ENCODE measurements at places on chromosomes 12 and 14.

- DNase-seq = no peak
These were observed 47.1 kb downstream of the EMP1 start for GRCh38 chr12:13243516-13244070.

DNA sequence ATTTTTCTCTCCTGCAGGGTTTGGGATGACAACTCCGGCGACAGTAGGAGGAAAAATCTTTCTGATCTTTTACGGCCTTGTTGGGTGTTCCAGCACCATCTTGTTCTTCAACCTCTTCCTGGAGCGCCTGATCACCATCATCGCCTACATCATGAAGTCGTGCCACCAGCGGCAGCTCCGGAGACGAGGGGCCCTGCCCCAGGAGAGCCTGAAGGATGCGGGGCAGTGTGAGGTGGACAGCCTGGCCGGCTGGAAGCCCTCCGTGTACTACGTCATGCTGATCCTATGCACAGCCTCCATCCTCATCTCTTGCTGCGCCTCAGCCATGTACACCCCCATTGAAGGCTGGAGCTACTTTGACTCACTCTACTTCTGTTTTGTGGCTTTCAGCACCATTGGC lies 72.3 kb upstream of the PSMC1 start:
- DNase-seq = no peak

GRCh38 chr12:21547437-21547836 lies 21.3 kb downstream of the SPX start:
- DNase-seq = no peak

DNA sequence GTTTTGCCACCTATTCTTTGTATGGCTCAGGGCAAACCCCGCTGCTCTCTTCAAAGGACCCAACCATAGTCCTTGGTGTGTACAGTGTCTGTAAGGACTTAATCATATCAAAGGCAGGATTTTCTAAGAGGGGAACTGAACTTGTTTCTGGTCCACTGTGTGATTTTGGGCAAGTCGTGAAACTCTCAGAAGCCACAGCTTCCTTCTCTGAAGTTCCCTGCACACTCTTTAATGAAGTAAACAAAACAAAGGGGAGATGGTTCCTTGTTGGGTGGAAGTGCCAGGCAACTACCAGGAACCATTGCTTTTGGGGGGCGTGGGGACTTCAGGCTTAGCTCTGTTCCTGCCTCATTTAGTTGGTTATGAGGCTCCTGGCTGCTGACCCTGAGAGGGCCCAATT lies 152.4 kb downstream of the VRK1 start:
- DNase-seq = no peak

- DNase-seq = no peak
These were observed 22.6 kb downstream of the GPHB5 start for GRCh38 chr14:63296060-63296563.

DNA sequence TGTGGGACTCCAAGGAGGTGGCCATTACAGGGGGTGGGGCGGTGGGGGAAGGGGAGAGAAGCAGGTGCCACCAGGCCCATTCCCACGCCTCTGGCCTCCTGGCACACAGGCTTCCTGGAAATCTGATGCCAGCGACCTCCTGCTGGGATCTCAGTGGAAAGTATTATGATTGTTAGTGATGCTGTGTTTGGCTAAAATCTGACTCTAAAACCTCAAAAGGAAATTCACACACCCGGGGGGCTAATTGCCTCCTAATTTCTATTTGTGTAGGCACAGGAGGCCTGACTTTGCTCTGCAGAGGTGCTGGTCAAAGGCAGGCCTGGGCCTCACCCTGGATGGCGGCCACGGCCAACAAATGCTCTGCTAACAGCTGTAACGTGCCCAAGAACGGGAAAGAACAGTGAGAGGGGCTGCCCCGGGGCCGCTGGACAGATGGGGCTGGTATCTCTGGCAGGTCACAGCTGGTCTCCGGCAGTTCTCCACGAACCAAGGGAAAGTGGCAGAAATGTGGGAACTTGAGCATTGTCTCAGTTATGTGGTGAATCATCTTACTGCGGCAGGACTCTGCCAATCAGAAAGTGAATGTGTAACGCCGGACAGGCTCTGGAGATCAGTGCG lies 14.3 kb downstream of the FAM181A start:
- DNase-seq = no peak

DNA sequence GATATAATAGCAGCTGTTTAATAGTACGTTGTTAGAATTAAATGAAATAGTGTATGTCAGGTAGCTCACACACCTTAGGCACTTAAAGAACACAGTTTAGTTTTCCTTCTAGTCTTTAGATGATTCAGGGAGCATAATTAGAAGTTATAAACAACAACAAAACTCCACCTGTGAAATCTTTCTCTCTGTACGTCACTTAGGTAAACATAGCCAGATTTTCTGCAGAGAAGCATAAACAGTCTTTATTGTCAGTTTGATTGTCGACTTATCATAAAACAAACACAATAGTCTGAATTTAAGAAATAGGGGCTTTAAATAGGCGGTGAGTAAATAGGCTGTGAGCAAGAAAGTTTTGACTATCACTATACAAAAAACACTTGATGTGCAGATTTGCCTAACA lies 84.6 kb upstream of the PKP2 start:
- no peak for DNase-seq

DNA sequence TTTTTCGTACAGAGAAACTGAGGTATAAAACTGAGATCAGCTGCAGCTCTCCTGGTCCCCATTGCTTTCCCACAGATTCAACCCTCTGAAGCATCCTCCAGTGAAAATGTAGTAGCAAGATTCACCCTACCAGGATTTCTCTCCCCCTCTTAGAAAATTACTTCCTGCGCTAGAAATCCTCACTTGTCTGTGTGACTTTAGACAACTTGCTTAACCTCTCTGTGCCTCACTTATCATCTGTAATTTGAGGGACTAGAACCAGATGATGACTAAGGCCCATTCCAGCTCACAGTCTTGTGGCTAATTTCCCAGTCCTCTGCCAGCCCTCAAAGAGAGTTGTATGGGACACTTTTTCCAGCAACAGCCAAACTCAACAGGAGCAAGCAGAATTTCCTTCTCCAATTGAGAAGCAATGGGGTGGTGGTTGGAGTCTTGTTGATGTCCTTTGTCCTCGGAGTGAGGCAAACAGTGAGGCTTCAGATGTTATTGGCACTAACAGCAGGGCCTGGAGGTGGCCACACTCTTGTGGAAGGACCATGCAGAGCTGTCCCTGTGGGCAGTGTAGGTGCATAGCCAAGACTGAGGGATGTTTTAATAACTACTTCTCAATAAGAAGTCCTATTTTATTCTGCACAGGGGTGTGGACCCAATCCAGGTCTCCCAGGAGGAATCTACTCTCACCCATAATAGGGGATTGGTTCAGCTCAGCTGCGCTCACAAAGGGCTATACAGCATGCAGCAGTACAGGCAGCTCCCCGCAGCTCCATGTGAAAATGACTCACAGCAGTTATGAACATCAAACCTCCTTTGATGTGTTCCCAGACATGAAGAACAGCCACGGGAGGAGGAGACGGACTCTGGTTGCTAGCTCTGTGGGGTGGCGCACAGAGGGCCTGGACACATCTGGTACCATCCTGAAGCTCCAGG lies 200.1 kb downstream of the DAD1 start:
- DNase-seq = no peak

- DNase-seq = no peak
These were observed 33.1 kb downstream of the NPC2 start for GRCh38 chr14:74459976-74460375.

- no peak for DNase-seq
These were observed 90.1 kb downstream of the NUAK1 start for GRCh38 chr12:106048676-106049075.

GRCh38 chr12:19430988-19431387 lies 8.3 kb upstream of the AEBP2 start:
- DNase-seq = no peak

GRCh38 chr12:49767333-49767732 lies 26.0 kb downstream of the TMBIM6 start:
- no peak for DNase-seq

DNA sequence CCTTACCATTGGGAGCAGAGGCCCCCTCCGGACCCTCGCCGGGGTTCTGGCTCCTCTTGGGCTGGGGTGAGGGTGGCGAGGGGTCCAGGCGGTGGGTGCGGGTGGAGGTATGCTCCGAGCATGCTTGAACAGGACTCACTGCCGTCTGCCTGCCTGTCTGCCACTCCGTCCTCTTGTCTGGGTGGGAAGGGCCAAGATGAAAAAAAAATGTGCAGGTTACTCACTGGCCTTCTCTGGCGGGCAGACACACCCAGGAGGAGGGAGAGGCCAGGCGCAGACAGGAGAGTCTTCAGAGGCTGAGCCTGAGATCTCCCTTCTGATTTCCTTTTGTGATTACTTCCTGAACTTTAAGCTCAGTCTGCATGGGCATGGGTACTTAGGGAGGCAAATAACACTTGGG lies 76.1 kb downstream of the STON2 start:
- DNase-seq = no peak

DNA sequence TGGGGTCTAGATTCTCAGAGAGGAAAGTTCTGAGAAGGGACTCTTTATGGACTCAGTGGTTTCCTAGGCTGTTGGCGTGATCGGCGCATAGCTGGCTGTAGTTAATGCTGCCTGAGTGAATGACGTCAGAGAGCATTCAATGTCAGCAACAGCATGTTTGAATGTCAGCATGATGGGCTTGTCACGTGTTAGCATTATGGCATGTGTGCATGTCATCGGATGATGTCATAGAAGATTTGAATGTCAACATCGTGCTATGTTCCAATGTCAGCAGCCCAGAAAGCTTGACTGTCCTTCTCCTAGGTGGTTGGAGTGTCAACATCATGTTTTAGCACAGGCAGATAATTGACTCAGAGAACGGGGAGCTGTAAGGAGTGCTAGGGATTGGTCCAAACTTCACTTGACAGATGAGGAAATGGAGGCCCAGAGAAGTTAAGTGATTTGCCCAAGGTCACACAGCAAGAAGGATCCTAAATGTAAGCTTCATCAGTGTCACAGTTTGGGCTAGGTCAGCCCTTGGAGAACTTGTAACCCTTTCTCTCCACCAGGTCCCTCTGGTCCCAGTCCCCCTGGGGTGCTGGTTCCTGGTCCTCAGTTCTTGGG lies 45.5 kb downstream of the MVK start:
- no peak for DNase-seq

GRCh38 chr14:29376237-29376636 lies 551.4 kb downstream of the PRKD1 start:
- DNase-seq = no peak

GRCh38 chr14:32252030-32252670 lies 49.1 kb upstream of the RNU6-8 start:
- DNase-seq = peak; percentile 26

DNA sequence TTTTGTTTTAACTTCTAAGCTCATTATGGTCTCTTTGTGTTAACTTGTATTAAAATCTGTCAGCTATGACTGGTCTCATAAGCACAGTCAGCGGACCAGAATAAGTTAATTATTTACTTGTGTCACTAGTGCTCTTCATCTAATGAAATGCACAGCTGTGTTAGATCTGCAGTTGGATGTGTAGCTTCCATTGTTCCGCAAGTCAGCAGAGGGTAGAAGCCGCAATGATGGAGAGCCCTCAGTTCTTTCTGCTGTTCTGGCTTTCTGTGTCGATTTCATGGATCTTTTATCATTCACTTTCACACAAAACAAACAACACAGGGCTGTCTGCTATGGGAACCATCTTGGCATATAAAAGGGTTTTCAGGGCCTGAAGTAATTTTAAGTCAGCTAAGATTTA lies 89.3 kb upstream of the RFX4 start:
- DNase-seq = no peak

Measured in stimulated activated CD8-positive, alpha-beta memory T cell treated with anti-CD3 and anti-CD28 coated beads, Interleukin-12 subunit alpha, Interleukin-12 subunit beta, amount 100 ng/mL, for 1 hour (primary cell).